ENCODE measurements at places on chromosomes 5 and 9. TPM values are rescaled to one million over a fixed set of nuclear protein-coding genes. Genes with fewer than 3 reads are reported as not detected.

- DNase-seq, result peak; percentile 59
Observed at GRCh38 chr9:4739587-4740387, 1.2 kb downstream of the AK3 start.

Gene DBH
- not detected for total RNA-seq

Gene EIF4E1B
- total RNA-seq, result 1.1 TPM

DNA sequence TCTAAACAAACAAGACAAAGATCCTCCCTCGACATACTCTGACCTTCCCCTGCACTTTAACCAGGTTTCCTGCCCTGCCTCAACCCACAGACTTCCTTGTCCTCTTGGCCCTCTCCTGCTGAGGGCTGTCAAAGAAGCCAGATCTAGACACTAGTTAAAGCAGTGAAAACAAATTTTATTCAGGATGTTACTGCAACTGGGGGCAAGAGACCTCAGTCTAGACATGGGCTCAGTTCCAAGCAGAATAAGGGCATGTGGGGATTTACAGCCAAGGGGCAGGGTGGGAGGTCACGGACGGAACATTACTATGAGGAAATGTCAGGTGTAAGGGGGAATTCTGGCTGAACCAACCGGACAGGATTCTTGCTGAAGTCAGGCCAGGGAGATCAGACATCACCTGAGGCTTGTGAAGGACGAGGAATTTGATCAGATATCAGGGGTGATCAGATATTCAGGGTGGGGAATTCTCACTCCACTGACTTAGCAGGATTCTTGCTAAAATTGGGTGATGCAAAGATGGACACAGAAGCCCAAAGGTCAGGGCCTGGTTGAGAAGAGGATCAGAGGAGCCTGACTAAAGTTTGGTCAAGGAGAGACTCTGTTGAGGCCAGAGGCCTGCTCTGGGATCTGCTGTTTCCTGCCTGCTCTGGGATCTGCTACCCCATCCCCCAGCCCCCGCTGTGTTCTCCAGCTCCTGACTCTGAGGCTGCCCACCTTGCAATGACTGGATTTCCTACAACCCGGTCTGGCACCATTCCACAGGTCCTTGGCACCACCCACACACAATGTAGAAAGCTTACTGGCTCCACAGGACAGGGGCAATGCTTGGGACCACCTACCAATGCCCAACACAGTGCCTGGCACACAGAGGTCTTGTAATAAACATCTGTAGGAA lies 21.5 kb downstream of the GABBR2 start:
- DNase-seq, result peak; percentile 57

Gene FOXD4L4
- 0.19 TPM for total RNA-seq

GRCh38 chr5:10219068-10219467 lies 30.6 kb downstream of the ATPSCKMT start:
- no peak for DNase-seq

- no peak for DNase-seq
Observed at GRCh38 chr5:142872795-142873194, 102.6 kb downstream of the ARHGAP26 start.

DNA sequence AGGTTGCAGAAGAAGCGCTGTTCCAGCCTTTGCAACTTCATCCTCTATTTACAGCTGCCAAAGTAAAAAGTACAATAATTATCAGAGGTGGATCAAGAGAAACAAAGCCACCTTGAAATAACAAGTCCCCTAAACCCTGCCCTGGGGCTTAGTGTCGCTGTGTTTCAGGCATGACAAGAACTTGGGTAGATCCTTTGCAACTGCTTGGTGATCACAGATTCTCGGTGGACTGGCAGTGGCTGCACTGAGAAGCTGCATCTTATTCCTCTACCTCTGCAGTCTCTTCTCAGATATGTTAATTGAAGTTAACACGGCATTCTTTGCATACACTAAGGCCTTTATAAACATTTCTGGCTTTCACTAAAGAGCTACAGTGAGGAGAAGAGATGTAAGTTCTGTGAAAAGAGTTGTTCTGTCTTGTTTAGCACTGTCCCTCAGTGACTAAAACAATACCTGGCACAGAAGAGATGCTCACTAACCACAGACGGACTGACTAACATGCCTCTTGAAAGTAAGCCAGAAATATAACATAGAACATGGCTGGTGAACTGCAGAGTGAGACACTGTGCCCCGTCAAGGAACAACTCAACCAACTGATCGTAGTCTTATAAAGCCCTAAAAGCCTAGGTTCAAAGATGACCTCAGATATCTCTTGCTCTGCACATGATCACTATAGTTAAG lies 144.2 kb downstream of the MLLT3 start:
- DNase-seq, result no peak

GRCh38 chr5:124546643-124547042 lies 199.8 kb downstream of the ZNF608 start:
- DNase-seq, result peak; percentile 79

DNA sequence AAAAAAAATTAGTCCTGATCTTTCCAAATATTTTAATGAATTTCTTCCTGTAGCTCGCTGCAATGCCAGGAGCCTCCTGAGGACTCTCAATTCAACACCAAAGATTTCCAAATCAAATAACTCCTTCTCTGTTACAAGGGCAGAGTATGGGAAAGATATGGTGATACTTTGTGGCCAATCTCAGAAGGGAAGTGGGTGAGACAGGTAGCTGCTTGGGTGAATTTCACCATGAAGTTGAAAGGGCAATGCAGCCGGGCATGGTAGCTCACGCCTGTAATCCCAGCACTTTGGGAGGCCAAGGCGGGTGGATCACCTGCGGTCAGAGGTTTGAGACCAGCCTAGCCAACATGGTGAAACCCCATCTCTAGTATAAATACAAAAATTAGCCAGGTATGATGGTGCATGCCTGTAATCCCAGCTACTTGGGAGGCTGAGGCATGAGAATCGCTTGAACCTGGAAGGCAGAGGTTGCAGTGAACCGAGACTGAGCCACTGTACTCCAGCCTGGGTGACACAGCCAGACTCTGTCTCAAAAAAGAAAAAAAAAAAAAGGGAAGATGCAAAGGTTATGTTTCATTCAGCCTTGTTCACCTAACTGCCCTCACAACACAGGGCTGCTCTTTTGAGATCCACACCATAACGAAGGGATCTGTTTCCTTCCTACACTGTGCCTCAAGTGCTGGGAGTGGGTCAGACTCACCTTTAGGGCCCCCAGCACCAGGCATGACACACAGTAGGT lies 58.6 kb downstream of the PTPN3 start:
- no peak for DNase-seq

Gene TAF11L4
- total RNA-seq, result not detected

GRCh38 chr5:166938071-166938470 lies 1353.4 kb upstream of the WWC1 start:
- DNase-seq, result no peak

Gene GABRA1
- 0.33 TPM for total RNA-seq

GRCh38 chr9:80964914-80965313 lies 724.4 kb downstream of the TLE1 start:
- no peak for DNase-seq

Gene HAVCR1
- total RNA-seq, result 0.59 TPM

GRCh38 chr5:54357408-54358058 lies 47.2 kb upstream of the ARL15 start:
- no peak for DNase-seq

GRCh38 chr9:88800329-88800682 lies 191.0 kb upstream of the S1PR3 start:
- DNase-seq, result peak; percentile 59

- DNase-seq, result no peak
Observed at GRCh38 chr5:38426986-38427950, 129.2 kb downstream of the LIFR start.

Gene MEIKIN
- not detected for total RNA-seq

DNA sequence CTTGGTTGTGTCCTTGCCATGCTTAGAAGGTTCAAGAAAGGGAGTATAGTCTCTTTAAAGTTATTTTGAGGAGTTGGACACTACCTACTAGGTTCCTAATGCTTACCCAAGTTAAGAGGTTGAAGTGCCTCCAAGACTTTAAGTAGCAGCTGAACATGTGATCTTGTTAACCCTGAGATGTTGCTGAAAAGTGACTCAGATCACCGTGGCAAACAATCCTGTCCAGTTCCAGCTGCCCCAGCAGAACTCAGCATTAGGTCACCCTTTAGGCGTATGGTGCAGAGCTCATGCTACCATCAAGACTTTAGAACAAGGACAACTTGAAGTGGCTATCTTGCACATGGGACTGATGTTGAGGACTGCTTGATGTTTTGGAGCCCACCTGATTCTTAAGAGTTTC lies 22.5 kb downstream of the ZNF462 start:
- DNase-seq, result no peak

DNA sequence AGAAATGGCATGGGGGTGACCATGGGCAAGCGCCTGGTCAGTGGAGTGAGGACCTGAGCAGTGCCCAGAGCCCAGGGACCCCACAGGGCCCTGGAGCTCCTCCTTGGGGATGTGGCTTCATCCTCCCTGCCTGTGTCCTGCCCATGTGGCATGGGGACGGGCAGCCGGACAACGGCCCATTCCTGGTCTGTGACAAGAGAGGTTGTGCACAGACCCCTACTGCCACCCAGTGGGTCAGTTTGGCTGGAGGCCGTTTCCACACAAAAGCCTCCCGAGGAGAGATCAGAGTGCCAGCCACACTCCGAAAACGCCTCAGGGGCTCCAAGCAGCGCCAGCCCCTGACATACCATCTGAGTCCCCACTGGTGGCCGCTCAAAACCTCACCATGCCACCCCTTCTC lies 19.8 kb downstream of the SLC6A18 start:
- peak; percentile 55 for DNase-seq

DNA sequence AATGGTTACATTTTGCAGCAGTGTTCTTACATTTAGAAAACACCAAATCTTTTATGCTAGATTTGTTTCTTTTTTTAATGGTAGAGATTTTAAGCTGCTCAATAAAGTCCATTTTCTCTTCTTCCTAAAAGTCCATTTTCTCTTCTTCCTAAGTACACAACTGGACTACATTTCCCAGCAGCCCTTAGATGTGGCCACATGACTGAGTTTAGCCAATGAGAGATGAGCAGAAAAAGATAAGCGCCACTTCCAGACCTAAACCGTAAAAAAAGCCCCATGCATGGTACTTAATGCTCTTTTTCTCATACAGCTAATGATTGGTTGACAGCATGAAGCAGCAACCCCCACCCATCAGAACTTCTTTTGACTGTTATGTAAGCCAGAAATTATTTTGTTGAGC lies 206.7 kb downstream of the FAM114A2 start:
- DNase-seq, result no peak

- no peak for DNase-seq
Observed at GRCh38 chr9:88949425-88949824, 41.8 kb upstream of the S1PR3 start.

GRCh38 chr5:66039296-66039695 lies 104.8 kb upstream of the SREK1 start:
- DNase-seq, result no peak

GRCh38 chr5:138884554-138884953 lies 9.4 kb upstream of the LRRTM2 start:
- peak; percentile 39 for DNase-seq

DNA sequence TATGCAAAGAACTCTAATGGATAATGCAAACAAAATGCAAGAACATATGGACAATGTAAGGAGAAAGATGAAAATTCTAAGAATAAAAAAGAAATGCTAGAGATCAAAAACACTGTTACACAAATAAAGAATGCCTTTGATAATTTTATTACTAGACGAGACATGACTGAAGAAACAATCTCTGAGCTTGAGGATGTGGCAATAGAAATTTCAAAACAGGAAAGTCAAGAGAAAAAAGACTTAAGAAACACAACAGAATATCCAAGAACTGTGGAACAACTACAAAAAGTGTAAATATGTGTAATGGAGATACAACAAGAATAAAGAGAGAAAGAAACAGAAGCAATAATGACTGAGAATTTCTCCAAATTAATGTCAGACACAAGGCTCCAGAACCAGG lies 140.5 kb upstream of the ACOT12 start:
- DNase-seq, result no peak

Gene TRPM6
- total RNA-seq, result 0.99 TPM

Gene NMUR2
- not detected for total RNA-seq

DNA sequence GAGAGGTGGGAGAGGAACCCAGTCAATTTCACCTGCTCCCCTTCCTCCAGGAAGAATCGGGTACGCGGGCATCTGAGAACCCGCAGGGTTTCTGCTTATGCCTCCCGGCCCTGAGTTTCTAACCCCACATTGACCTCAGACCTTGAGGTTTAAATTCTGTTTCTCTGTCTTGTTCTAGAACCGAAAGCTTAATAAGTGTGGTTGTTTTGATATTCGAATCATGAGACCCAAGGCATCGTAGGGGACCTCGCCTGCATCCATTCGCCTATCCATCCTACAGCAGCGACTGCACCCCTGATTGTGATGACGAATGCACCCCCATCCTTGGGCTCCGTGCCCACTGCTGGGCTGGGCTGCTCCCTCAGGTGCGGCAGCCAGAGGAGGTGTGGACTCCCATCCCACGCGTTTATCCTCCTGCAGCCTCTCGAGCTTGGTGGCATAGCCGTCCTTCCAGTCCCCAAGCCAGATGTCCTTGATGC lies 80.8 kb upstream of the IER5L start:
- DNase-seq, result peak; percentile 45

Gene BSPRY
- 17.9 TPM for total RNA-seq

DNA sequence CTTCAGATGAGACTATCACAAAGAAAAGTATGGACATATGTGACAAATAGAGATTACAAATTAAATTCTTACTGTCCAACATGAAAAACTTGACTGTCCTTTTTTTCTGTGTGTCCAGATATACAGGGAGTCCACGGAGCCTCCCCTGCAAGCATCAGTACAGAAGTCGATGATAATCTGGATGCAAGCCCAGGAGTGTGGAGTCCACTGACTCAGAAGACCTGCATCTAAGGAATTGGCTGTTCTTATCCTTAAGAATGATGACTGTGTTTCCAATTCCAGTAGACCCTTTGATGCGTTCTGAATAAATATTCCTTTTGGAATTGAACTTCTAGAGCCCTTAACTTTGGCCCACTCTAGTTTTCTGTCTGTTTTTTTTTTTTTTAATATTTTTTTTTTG lies 56.7 kb upstream of the TAF11L2 start:
- DNase-seq, result no peak

Gene PCDHB11
- total RNA-seq, result 2.9 TPM

DNA sequence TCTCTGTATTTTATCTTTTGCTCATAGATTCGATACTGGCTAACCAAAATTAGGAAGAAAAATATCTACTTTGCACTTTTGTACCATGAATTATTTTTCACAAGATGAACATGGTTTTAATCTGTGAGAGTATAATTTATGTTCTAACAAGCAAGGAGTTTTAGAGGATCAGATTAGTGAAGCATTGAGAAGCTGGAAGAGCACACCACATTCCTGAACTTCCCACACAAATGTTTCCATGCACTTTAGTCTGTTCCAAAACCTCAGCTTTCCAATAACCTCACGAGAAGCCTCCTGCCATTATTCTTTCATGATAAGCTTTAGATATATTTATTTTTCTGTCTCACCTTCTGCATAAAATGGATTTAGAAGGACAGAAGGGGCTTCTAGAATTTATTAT lies 98.7 kb upstream of the MPDZ start:
- DNase-seq, result no peak

Gene FOXD4L3
- total RNA-seq, result 0.15 TPM

GRCh38 chr9:110089681-110090370 lies 118.1 kb downstream of the C9orf152 start:
- no peak for DNase-seq

- no peak for DNase-seq
Observed at GRCh38 chr5:112024221-112024620, 267.2 kb upstream of the NREP start.
